ENCODE measurements at places on chromosomes 6 and 20. TPM values are rescaled to one million over a fixed set of nuclear protein-coding genes. Genes with fewer than 3 reads are reported as not detected.

Gene LTB
- polyA plus RNA-seq, result 0.33 TPM

GRCh38 chr6:169416249-169416648 is 162.6 kb upstream of the THBS2 start:
- DNase-seq, result no peak

- DNase-seq, result peak; percentile 21
These were observed 62.2 kb downstream of the MYLK4 start for GRCh38 chr6:2688401-2689064.

- DNase-seq, result no peak
These were observed at the start of gene PTCHD4 for GRCh38 chr6:48111143-48111506. Gene PTCHD4, minus strand, starts transcription at chr6:48111197. Its CDS starts 42,240 bp downstream, at chr6:48068957.

GRCh38 chr6:22899426-22899825 is 330.1 kb downstream of the HDGFL1 start:
- no peak for DNase-seq

- DNase-seq, result no peak
These were observed 100.3 kb downstream of the REV3L start for GRCh38 chr6:111382476-111383294.

GRCh38 chr20:45985573-45985972 is 13.6 kb upstream of the ZNF335 start:
- no peak for DNase-seq

DNA sequence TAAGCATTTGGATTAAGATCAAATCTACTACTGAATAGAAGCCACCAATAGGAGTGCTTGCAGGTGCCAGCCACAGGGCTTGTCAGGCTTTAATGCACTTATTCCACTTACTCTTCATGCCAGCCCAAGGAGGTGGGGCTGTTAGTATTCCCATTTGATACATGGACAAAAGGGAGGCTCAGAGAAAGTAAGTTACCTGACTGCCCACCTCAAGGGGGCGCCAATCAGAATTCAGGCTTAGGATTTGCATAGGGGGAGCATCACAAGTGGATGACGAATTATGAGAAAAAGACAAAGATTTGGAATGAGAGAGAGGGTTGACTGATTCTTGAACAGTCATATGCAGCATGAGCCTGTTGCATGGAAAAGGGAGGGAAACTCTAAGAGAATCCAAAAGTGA is 188.4 kb upstream of the TSHZ2 start:
- DNase-seq, result no peak

Gene RBM24
- 13.5 TPM for polyA plus RNA-seq

- no peak for DNase-seq
These were observed 70.9 kb upstream of the PLEKHG1 start for GRCh38 chr6:150528648-150529285.

DNA sequence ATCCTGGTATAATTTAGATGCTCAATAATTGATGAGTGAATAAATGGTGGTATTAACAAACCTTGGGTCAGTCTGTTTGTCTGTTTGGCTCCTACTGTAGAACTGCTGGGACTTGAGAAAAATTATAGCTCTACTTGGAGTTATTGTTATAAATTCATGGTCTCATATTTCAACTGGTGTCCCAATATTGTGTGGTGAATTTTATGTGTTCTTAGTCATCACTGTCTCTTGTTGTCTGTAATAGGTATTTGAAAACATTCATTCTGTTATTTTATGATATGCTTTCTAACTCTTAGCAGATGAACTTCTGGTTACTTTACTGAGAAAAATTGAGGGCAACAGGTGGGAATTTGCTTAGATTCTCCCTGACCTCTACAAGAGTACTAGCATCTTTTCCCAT is 221.4 kb downstream of the CDKAL1 start:
- no peak for DNase-seq

DNA sequence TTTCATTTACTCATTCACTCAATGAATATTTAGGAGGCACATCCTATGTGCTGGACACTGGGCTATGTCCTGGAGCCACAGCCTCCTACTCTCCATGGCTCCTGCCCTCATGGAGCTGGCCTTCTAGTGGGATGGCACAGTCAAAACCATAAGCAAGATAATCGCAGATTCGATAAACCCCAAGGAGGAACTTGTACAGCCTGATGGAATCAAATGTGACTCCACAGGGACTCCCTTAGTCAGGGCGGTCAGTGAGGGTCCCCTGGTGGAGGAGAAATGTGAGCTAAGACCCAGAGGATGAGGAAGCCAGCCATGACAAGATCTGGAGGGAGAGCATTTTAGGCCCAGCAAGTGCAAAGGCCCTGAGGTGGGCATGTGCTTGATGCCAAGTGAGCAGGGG is 211.9 kb downstream of the PREX1 start:
- DNase-seq, result no peak
